Natural killer cell (primary cell): ENCODE measurements at places on chromosomes 3 and 15. TPM values are rescaled to one million over a fixed set of nuclear protein-coding genes. Genes with fewer than 3 reads are reported as not detected.

The NR1I2 gene
- 0.16 TPM for total RNA-seq

The LNP1 gene
- 0.39 TPM for total RNA-seq

The SERINC4 gene
- total RNA-seq, result not detected

The SCN5A gene
- total RNA-seq, result not detected

The LRRIQ4 gene
- total RNA-seq, result not detected
